CD4-positive, alpha-beta T cell treated with Interleukin-6 for 4 hours (primary cell): ENCODE measurements at places on chromosomes 4 and X.
A peak's percentile ranks its signal among the peaks of the same experiment; 100 is the strongest.

GRCh38 chr4:113711883-113712662 lies 49.5 kb downstream of the CAMK2D start:
- no peak for DNase-seq

GRCh38 chr4:97778174-97778573 lies 365.1 kb downstream of the STPG2 start:
- DNase-seq = no peak

- DNase-seq = peak; percentile 61
Measured at GRCh38 chr4:40629401-40630334, at the start of gene RBM47. TSS of gene RBM47 (minus strand) at chr4:40629864. CDS start at chr4:40438893, 190,971 bp downstream.

- no peak for DNase-seq
Measured at GRCh38 chrX:118420462-118420861, 74.6 kb downstream of the WDR44 start.

- no peak for DNase-seq
Measured at GRCh38 chrX:16305187-16305586, 137.9 kb downstream of the MAGEB17 start.

- peak; percentile 17 for DNase-seq
Measured at GRCh38 chrX:124223524-124223923, 108.9 kb upstream of the TEX13D start.

DNA sequence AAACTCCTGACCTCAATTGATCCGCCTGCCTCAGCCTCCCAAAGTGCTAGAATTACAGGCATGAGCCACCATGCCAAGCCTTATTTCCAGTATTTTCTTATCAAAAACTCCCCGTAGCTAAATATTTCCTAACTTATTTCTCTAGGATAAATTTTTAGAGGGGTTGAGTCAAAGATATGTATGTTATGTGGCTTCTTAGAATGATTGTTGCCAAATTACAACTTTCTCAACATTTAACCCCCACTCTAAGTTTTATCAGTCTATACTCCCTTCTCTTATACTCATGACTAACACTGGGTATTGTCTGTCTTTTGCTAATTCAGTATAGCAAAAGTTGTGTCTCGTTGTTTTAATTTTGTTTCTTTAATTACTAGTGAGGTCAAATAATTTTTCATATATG lies 187.7 kb upstream of the LNX1 start:
- DNase-seq = no peak

DNA sequence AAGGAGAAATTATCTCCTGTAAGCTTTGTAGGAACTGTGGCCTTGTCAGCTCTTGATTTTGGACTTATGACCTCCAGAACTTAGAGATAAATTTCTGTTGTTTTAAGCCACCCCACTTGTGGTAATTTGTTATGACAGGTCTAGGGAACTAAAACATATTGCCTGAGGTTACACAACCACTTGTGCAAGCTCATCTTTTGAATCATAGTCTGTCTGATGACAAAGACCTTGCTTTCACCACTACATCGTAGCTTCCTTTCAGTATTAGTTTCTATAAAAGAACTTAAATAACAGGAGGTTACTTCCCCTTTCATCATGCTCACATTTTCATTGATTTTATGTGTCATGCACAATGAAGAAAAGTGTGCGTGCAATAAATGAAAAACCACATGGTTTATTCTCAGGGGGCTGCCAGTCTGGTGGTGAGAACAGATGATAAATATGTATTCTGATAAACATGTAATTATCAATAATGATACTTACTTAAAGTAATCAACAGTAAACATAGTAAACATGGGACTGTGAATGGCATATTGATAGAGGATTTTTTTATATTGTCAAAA lies 690.0 kb upstream of the HS3ST1 start:
- no peak for DNase-seq

- DNase-seq = no peak
Measured at GRCh38 chr4:98242538-98242937, 18.6 kb upstream of the RAP1GDS1 start.

DNA sequence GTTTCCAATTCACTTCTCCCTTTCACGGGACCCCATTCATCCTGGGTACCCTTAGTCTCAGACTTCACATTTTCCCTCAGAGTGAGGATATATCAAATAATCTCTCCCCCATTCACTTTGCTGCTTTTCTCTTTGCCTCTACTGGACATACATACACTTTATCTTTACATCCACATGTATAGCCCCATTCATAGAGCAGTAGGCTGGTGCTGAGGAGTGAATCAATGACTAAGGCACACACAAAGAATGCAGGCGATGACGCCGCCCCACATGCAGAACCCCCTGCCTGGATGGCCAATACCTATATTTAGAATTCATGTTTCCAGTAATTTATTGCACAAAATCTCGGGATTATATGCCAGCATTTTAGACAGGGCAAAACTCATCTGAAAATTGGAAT lies 554.3 kb upstream of the TENM3 start:
- DNase-seq = no peak

DNA sequence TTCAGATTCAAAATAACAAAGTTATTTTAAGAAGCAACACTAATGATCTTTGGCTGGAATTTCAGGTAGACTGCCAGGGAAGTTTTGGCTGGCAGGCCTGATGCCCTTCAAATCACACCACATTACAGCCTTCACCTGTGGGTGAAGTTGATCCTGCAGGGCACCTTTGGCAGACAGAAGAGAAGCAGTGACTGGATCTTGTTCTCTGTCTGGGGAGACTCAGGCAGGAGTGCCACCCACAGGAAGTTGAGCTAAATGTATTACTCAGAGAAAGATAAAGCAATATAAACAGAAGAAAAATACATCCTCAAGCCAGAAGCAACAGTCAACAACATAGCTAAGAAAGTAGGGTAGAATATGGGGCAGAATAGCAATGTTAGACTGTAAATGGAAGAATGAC lies 12.8 kb upstream of the CFAP299 start:
- peak; percentile 7 for DNase-seq

DNA sequence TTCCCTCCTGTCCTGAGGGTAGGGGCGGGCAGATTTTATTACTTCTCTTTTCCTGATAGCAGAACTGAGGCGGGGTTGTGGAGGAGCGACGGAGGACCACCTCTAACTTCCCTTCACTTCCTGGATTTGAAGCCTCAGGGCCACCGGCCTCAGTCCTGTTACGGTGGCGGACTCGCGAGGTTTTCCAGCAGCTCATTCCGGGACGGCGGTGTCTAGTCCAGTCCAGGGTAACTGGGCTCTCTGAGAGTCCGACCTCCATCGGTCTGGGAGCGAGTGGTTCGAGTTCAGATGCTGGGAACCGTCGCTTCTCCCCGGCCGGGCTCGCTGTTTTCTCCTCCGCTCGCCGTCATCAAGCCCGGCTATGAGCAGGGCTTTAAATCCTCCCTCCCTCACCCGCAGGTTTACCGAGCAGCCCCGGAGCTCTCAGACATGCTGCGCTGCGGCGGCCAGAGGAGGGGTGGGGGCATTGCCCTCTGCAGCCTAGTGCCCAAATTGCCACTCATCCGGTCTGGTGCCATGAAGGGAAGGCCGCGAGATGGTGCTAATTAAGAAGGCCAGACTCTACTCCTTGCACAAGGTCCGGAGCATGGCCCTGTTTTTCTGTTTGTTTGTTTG lies 23.3 kb downstream of the HAND2 start:
- DNase-seq = no peak

- no peak for DNase-seq
Measured at GRCh38 chr4:139492429-139492828, 38.5 kb downstream of the RAB33B start.

DNA sequence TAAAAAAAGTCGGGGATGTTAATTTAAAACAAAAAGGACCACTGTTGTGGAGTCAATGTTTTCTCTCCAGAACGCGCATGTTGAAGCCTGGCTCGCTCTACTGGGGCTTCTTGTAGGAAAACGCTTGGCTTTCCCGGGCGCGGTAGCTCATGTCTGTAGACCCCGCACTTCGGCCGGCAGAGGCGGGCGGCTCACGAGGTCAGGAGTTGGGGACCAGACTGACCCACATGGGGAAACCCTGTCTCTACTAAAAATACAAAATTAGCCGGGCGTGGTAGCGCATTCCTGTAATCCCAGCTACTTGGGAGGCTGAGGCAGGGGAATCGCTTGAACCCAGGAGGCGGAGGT lies 15.6 kb downstream of the NELFA start:
- no peak for DNase-seq

DNA sequence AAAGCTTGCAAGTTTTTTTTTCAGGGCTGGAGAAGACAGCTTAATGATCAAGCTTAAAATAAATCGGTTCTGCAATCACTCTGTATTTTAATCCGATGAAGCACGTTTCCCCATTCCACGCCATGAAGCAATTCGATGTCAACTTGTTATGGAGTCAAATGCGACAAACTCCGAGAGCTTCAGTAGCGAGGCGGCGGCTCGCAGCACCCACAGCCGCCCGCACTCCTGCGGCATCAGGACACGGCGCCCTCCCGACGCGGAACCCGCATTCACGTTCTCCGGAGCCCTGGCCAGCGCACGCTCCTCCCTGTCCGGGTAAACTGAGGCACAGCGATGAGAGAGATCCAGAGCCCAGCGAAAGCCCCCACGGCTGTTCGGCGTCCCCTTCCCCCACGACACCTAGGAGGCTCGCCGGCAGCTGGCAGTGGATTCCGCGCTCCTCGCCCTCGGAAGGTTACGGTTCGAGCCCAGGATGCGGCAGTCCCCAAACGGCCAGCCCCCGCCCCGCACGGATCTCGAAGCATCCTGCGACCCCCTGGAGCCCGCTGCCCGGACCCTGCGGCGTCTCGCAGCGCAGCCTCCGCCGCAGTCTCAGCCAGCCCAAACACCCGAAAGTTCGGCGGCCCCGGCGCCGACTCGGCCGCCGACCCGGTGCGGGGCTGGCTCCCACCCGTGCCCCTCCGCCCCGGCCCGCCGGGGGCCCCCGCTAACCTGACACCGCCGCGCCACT lies 507 bp downstream of the MFAP3L start:
- DNase-seq = peak; percentile 23

DNA sequence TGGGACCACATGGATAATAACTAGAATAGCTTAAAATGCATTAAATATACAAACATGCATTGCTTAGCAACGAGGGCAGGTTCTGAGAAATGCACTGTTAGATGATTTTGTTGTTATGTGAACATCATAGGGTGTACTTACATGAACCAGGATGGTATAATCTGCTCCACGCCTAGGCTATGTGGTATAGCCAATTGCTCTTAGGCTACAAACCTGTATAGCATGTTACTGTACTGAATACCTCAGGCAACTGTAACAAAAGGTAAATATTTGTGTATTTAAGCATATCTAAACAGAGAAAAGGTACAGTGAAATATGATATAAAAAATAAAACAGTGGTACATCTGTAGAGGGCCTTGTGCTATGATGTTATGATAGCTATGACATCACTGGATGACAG lies 169.2 kb upstream of the IL15 start:
- no peak for DNase-seq

DNA sequence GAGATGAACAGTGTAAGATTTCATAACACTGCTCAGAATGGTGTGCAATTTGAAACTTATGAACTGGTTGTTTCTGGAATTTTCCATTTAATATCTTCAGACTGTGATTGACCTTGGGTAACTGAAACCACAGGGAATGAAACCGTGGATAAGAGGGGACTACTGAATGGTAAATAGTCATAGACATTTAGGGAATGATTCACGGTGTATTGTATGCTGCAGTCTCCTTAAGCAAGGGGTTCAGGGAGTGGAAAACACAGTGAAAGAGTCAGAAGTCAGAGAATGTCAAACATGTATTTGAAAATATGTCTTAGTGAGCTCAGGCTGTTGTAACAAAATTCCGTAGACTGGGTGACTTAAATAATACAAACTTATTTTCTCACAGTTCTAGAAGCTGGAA lies 398.2 kb upstream of the DIPK2B start:
- no peak for DNase-seq

DNA sequence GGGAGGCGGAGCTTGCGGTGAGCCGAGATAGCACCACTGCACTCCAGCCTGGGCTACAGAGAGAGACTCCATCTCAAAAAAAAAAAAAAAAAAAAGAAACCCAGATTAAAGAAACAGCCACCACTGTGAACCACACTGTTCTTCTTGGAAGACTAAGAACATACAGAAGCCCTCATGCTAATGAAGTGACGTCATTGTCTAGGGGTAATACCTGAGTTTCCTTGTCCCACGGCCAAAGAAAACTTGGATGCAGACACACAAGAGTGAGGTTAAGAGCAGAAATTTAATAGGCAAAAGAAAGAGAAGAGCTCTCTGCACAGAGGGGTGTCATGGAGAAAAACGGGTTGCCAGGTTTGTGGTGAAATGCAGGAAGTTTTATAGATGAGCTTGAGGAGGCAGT lies 691.6 kb downstream of the NLGN4X start:
- DNase-seq = no peak

DNA sequence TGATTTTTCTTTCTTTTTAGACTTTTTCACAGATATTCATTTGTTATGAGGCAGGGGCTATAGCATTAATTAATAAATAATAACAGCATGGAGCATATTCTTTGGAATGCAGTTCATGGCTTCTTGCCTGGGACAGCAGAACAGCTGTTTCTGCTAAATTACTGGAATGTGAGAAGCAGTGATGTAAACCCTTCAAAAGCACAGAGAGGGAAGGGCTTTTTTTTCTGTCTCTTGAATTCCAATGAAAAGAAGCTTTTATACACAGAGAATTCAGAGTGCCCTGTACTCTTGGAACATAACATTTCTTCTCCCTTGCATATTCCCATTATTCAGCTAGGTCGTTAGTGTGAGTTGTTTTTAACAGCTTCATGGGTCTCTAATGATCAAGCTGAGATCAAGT lies 28.5 kb upstream of the ANK2 start:
- no peak for DNase-seq

GRCh38 chr4:56505269-56506130 lies at the start of gene ARL9:
TSS of gene ARL9 (plus strand) at chr4:56505791. CDS start at chr4:56505863, 72 bp downstream.
- DNase-seq = peak; percentile 73
